ENCODE measurements at places on chromosomes 2 and 18. TPM values are rescaled to one million over a fixed set of nuclear protein-coding genes. Genes with fewer than 3 reads are reported as not detected.

- H3K27ac ChIP-seq: no peak overlapping the region
- H3K4me1 ChIP-seq: peaks cover 24% of the 10 kb centered on the region
- no peaks in the 10 kb centered on the region for H3K36me3 ChIP-seq
- DNase-seq: no peak
These were observed 2.3 kb downstream of the KIF1A start for GRCh38 chr2:240817496-240818292.

- no peaks in the 10 kb centered on the region for H3K4me1 ChIP-seq
- peaks cover 57% of the 10 kb centered on the region for H3K36me3 ChIP-seq
These were observed 18.8 kb downstream of the DDX1 start for GRCh38 chr2:15610430-15610952.

NT5C1B gene
- total RNA-seq: not detected

DNA sequence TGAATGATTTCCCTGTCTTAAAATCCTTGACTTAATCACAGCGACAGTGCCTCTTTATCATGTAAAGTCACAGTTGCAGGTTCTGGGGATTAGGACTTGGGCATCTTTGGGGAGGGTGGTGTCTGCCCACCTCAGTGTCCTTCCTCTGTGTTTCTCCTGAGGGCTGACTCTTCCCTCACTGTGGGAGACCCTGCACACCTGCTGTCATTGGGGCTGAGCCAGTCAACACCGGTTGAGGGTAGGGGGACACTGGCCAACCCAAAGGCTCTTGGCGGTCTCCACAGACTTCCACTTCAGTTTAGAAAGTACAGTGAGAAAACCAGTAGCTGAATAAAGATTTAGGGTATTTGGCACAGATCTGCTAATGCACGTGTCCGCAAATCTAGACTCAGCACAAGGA is 36.9 kb downstream of the AGAP1 start:
- H3K4me1 ChIP-seq: peaks cover 9% of the 10 kb centered on the region
- no peak overlapping the region for H3K27ac ChIP-seq
- DNase-seq: no peak
- H3K27me3 ChIP-seq: no peaks in the 10 kb centered on the region
- no peaks in the 10 kb centered on the region for H3K36me3 ChIP-seq

IL1F10 gene
- not detected for total RNA-seq

GRCh38 chr2:97693476-97693875 is 19.9 kb upstream of the ZAP70 start:
- H3K36me3 ChIP-seq: no peaks in the 10 kb centered on the region
- no peak overlapping the region for H3K4me3 ChIP-seq
- DNase-seq: no peak
- no peaks in the 10 kb centered on the region for H3K27me3 ChIP-seq
- H3K4me1 ChIP-seq: peaks cover 5% of the 10 kb centered on the region

DNA sequence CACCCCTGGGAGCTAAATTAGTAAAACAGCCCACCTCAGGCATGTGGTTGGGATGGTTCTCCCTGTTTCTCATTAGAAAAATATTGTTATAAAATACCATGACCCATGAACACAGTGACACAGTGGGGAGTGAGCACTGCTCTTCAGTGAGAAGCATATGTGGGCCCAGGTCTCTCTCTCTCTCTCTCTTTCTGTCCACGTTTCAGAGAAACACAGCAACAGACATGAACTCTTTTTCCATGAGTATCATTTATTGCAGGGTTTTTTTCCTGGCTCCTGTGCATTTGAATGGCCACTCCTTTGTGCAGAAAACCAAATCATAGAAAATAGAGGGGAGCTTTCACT is 41.2 kb downstream of the CYRIA start:
- H3K27ac ChIP-seq: peak overlapping the region; percentile 83
- no peak for DNase-seq
- peaks cover 69% of the 10 kb centered on the region for H3K4me1 ChIP-seq
- peaks cover 12% of the 10 kb centered on the region for H3K36me3 ChIP-seq
- H3K27me3 ChIP-seq: no peaks in the 10 kb centered on the region

All from vagina (tissue), 2 donors.